ENCODE measurements at places on chromosomes 5 and 9. TPM values are rescaled to one million over a fixed set of nuclear protein-coding genes. Genes with fewer than 3 reads are reported as not detected.
A peak's percentile ranks its signal among the peaks of the same experiment; 100 is the strongest.

Gene MED10
- total RNA-seq = 21.5 TPM

GRCh38 chr5:90602681-90603080 is 44.1 kb downstream of the ADGRV1 start:
- DNase-seq = no peak

- no peak for DNase-seq
These were observed 868.0 kb upstream of the CTNND2 start for GRCh38 chr5:12772276-12772675.

DNA sequence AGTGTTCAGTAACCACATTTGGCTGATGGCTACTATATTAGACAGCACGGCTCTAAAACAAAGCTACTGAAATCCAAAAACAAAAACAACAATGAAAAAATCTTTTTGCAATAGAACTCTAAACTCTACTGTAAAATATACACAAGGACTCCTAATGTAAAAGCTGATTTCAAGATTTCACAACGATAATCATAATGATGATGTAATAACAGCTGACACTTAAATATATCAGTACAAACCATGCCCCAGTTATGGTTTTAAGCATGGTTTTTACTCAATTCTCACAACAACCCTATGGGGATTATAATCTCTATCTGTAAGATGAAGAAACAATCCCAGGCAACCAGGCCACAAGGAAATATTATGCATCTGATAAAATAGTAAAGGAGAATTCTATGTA is 3.3 kb downstream of the ZNF300 start:
- DNase-seq = no peak

DNA sequence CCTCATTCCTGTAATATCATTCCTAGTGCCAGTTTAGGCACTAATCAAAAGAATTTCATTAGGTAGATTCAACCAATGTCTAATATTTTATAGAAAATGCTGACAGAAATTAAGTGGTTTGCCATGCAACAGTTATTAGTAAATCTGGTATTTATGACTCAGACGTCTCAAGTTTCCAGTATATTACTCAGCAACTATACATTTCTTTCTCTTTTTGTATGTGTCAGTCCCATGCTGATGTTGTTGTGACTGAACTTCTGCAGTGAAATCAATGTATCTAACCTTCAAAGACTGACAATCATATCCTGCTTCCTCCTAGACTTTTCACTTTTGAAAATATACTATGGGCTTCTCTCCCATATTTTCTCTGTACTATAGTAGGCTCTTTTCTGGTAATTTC is 822.5 kb downstream of the NR2F1-AS1 start:
- peak; percentile 76 for DNase-seq

- DNase-seq = no peak
These were observed 54.7 kb upstream of the SREK1 start for GRCh38 chr5:66089384-66089783.

GRCh38 chr9:35774907-35775635 is 16.3 kb upstream of the NPR2 start:
- DNase-seq = no peak

GRCh38 chr5:89878140-89879132 is 531.1 kb downstream of the CETN3 start:
- peak; percentile 70 for DNase-seq

DNA sequence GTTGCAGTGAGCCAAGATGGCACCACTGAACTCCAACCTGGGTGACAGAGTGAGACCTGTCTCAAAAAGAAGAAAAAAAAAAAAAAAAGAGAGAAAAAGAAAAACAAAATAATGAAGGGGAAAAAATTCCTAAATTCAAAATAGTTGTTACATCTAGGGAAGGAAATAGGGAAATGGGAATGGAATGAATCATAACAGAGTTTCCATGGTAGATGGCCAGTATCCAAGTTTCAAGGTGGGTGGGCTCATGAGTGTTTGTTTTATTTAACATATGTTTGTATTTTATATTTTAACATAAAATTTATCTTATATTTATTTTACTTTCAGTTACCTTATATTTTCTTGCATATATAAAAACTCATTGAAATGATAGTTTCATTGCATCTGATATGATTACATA is 215.6 kb downstream of the ARHGEF28 start:
- DNase-seq = no peak

DNA sequence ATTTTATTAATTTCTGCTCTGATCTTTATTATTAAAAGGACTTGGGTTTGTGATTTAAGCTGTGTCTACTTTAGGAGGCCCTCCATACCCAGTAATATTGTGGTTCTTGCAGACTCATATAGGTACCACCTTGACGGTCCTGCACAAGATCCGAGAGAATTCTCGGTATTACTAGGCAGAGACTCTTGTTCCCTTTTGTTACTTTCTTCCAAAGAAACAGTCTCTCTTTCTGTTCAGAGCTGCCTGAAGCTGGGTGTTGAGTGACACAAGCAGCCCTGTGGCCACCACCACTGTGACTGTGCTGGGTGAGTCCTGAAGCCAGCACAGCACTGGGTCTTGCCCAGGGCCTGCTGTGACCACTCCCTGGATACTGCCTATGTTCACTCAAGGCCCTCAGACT is 666.6 kb downstream of the SEMA5A start:
- no peak for DNase-seq

DNA sequence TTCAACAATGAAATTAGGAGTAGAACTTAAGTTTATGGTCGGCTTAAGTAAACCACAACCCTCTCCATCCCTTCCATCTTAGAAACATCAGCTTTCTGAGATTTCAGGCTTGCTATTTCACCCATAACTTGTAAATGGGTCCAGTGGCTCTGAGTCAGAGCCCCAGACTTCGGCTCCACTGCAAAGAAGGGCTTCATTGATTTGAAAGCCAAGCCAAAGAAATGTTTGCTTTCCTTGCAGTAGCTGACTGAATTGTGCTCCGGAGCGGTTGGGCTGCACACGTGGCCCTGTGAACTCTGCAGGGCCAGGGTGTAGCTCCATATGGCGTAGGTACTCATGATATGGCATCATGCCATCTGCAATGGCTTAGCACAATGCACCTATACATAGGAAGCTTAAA is 57.0 kb downstream of the NREP start:
- DNase-seq = no peak

- no peak for DNase-seq
These were observed 62.2 kb downstream of the COX7C start for GRCh38 chr5:86679949-86680348.

GRCh38 chr5:14945450-14945849 is 73.9 kb upstream of the ANKH start:
- no peak for DNase-seq

Gene SPINK5
- 0.75 TPM for total RNA-seq

- DNase-seq = peak; percentile 63
These were observed 243.8 kb downstream of the CDK5RAP2 start for GRCh38 chr9:120336021-120336752.

GRCh38 chr5:59832577-59833301 is 60.8 kb downstream of the PDE4D start:
- no peak for DNase-seq

GRCh38 chr5:40485021-40485998 is 194.4 kb upstream of the PTGER4 start:
- no peak for DNase-seq

- no peak for DNase-seq
These were observed 31.9 kb downstream of the BARHL1 start for GRCh38 chr9:132614324-132614723.

DNA sequence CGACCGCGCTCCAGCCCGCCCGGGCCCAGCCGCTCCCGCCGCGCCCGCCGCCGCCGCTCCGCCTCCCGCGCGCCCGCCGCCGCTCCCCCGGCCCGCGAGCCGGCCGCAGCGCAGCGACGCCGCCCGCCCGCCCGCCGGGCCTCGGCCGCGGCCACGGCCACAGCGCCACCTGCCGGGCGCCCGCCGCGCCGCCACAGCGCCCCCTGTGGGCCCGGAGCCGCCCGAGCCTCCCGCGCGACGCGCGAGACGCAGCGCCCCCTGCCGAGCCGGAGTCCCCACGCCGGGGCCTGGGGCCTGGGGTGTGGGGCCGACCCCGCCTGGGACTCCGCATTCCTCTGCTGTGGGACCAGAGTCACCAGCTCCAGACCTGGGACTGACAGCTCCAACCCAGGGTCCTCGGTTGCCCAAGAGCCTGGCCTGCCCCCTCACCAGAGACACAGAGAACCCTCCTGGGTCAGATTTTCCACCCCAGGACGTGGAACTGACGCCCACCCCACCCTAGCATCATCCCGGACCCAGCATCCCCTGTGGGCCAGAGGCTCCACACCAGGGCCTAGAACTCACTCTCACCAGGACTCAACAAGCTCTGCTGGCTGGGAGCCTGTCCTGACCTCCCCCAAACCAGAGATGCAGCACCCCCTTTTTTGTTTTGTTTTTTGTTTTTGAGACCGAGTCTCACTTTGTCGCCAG is at the start of gene RAPGEF1:
Gene RAPGEF1 (minus strand): TSS at position 118 of the 690 bp plus-strand sequence. CDS start 246 bp downstream, outside the sequence.
- no peak for DNase-seq

DNA sequence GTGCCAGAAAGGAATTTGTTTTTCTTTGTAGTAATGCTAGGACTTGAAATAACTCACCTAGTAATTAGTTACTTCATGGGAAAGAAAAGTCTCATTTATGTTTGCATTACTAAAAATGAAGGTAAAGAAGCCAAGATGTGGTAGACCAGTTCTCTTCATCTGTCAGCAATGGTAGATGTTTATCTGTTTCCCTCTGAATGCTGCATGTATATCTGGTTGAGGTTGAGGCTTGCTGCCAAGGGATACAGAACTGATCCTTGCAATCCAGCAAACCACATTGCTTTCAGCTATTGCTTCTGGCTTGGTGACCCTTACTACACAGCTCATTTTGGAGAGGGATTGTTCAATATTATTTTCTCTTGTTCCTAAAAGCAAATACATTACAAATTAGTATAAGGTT is 73.6 kb downstream of the ZNF474 start:
- no peak for DNase-seq

DNA sequence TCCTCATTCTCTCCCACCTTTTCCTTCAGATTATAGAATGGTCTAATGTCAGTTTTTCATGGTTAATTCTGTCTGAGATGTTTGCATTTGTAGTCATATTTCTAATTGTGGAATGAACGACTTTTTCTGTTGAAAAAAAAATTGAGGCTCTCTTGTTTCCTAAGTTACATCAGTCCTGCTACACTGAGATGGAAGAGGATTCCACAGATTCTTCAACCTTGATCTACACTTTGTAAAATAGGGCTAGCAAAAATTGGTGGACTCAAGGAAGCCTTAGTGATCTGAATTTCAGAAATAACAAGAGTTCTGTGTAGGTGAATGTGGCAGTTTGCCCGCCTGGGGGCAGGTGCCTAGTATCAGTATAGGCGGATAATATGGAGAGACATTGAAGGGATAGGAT is 51.9 kb downstream of the ERBIN start:
- no peak for DNase-seq

DNA sequence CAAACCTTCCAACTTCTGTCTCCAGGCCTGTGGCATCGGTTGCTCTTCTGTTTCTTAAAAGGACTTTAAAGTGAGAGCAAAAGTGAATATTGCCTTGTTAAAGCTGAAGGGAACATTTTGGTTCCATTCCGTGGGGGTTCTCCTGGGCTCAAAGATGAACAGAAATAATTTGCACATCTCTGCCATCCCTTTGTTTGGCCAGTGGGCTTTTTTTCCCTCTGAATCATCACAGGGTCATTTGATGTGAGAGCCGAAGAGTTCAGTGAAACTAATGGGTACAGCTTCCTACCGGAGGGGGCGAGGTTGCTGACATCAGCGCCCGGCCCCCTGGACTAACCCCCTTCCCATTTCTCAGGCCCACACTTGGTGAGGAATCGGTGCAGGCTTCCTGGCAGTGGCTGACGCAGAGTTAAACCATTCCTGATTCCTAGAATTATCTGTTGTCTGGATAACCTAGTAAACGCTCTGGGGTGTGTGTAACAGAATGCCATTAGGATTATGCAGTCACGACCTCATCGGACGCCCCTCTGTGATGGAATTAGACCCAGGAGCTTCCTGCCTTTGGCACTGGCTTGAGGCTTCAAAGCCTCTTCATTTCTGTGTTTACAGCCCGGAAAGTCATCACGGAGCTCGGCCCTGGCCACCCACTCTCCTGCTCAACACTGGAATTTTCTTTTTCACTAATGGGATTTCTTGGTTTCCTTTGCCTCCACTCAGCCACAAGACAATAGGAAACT is 61.6 kb upstream of the RPL26L1 start:
- peak; percentile 51 for DNase-seq

Gene ZFP37
- 1.0 TPM for total RNA-seq

DNA sequence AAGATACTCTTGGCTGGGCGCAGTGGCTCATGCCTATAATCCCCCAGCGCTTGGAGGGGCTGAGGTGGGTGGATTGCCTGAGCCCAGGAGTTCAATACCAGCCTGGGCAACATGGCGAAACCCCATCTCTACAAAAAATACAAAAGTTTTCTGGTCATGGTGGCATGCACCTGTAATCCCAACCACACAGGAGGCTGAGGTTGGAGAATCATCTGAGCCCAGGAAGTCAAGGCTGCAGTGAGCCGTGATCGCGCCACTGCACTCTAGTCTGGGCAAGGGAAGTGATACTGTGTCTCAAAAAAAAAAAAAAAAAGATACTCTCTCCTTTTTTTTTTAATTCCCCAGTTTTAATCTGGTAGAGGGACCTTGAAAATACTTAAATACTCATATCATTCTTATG is 15.0 kb downstream of the ANKRD33B start:
- no peak for DNase-seq

Gene CARD9
- total RNA-seq = 0.24 TPM

- DNase-seq = peak; percentile 20
These were observed 24.6 kb downstream of the NR2F1 start for GRCh38 chr5:93607367-93608258.

DNA sequence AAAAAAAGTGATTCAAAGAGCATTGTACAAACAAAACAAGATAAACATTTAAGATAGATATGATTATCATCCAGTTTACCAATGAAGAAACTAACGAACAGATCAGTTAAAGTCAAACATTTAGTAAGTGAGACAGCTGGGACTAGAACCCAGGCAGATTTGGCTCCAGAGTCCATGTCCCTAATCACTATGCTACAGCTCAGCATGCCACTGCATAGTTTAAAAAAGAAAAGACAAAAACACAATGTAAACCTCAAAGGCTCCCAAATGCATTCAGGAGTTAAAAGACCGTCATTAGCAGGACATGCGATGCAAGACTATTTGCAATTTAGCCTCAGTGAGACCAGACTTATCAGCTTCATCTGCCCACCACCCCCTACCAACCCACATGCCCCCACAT is 36.8 kb downstream of the DENND1A start:
- no peak for DNase-seq

DNA sequence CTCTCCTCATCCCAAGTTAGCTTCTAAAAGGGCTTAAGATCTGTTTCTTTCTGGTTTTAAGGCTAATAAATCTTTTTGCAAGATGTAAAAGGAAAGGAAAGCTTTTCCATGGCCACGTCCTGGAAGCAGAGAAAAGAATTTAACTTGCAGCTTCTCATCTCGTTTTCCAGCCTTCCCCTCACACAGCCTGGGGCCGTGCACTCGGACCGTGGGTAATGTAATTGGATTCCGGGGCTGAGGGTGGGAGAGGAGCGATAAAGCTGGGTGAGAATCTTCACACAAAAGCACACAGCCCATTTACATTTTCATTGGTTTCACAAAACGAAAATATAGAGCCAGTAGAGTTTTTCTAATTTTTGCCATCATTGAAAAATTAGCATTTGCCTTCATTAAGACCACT is 91.2 kb downstream of the IRX2 start:
- DNase-seq = no peak

- no peak for DNase-seq
These were observed 78.2 kb downstream of the GCNT1 start for GRCh38 chr9:76537150-76537646.

- no peak for DNase-seq
These were observed 333.5 kb downstream of the CHSY3 start for GRCh38 chr5:130237721-130238120.

All from foreskin keratinocyte (primary cell).